Hippocampal formation (tissue), 2 donors: ENCODE measurements at places on chromosomes 13 and 19.

- DNase-seq: no peak
Observed at GRCh38 chr13:51280379-51280940, 58.3 kb downstream of the FAM124A start.

GRCh38 chr13:31276421-31276820, 76.6 kb downstream of the B3GLCT start:
- no peak for DNase-seq

DNA sequence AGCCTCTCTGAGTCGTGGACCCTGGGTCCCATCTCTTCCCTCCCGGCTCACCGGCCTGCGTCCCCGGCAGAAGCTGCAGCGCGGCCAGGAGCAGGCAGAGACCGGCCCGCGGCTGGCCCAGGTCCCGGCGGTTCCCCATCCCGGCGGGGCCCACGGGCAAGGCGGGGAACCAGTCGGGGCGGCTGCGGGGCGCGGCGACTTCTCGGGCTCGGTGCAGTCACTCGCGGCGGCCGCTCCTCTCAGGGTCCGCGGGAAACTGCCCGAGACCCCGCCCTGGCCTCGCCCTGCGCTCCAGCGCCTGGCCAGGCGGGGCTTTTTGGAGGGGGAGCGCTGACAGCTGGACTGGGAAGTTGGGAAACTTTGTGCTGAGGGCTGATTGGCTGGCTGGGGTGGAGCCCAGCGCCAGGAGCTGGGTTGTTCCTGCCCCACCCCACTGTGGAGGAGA, at the start of gene COL5A3:
TSS of gene COL5A3 (minus strand) at position 258 of the 445 bp plus-strand sequence. CDS start at position 139, 119 bp downstream.
- no peak for DNase-seq

- DNase-seq: no peak
Observed at GRCh38 chr13:94140027-94140426, 339.5 kb downstream of the DCT start.

- DNase-seq: no peak
Observed at GRCh38 chr13:104796581-104796980, 1730.4 kb upstream of the SLC10A2 start.
